SW 1271 (cell line): ENCODE measurements at places on chromosomes 5 and 9.
A peak's percentile ranks its signal among the peaks of the same experiment; 100 is the strongest.

GRCh38 chr5:32426440-32427151 is 17.9 kb downstream of the ZFR start:
- no peak for DNase-seq

DNA sequence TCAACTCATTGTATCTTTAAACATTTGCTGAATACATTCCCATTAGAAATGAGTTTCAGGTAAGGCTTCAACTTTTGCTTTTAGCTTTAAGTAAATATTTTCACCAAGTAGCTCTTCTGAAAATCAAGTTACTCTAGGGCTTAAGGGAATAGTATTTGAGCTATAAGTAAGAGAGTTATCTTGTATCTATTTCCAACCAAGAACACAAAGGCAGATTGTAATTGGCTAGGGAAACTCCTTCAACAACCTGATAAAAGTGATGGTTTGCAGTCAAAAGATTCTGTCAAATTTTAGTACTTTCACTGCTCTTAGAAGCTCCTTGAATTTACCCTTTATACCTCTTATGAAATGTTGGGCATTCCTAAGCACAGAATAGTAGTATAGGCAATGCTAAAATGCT is 13.0 kb downstream of the ELL2 start:
- no peak for DNase-seq

GRCh38 chr9:115226152-115226551 is 108.2 kb upstream of the TNC start:
- DNase-seq = no peak

- DNase-seq = no peak
These were observed 139.5 kb upstream of the KLF9 start for GRCh38 chr9:70553707-70554673.

DNA sequence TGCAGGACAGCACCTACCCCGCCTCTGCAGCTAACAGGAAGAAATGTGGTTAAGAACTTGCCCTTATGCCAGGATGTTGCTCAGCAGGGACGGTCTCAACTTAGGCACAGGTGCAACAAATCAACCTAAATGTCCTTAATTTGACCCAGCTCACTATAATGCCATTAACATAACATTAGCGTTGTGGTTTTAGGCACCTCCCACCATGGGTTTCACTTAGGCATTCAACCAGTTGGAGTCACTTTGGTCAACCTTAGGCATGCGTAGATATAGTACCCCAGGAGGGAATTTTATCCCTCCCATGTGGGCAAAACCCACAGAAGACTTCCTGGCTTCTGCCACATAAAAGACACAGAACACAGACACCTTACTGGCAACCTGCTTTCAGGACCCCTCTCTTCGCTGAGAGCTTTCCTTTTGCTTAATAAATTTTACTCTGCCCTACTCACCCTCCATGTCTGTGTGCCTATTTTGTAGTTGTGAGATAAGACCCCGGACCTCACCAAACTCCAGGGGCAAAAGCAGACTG is 8.7 kb upstream of the ERAP1 start:
- DNase-seq = no peak

DNA sequence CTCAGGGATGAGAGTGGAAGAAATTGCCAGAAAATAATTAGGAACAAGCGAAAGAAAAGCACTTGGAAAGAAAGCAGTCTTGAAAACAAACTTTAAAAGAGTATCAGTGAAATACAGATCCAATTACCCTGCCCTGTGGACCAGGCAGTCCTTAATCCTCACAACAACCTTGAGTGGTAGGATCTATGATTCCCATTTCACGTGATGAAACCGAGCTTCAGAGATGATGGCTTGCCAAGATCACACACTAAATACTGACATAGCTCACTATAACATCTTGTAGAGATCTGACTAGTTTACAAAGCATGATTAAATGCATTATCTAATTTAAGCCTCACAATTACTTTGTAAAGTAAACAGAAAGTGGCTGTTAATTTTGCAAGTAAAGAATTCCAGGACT is 55.5 kb upstream of the ABCA1 start:
- DNase-seq = no peak

GRCh38 chr5:124289641-124290311 is 456.7 kb downstream of the ZNF608 start:
- DNase-seq = no peak

GRCh38 chr5:56588636-56589480 is 226.5 kb upstream of the MAP3K1 start:
- DNase-seq = no peak

- no peak for DNase-seq
These were observed 25.8 kb downstream of the NOTCH1 start for GRCh38 chr9:136520053-136520540.

- DNase-seq = peak; percentile 49
These were observed 140.8 kb downstream of the C9orf152 start for GRCh38 chr9:110066929-110067716.

DNA sequence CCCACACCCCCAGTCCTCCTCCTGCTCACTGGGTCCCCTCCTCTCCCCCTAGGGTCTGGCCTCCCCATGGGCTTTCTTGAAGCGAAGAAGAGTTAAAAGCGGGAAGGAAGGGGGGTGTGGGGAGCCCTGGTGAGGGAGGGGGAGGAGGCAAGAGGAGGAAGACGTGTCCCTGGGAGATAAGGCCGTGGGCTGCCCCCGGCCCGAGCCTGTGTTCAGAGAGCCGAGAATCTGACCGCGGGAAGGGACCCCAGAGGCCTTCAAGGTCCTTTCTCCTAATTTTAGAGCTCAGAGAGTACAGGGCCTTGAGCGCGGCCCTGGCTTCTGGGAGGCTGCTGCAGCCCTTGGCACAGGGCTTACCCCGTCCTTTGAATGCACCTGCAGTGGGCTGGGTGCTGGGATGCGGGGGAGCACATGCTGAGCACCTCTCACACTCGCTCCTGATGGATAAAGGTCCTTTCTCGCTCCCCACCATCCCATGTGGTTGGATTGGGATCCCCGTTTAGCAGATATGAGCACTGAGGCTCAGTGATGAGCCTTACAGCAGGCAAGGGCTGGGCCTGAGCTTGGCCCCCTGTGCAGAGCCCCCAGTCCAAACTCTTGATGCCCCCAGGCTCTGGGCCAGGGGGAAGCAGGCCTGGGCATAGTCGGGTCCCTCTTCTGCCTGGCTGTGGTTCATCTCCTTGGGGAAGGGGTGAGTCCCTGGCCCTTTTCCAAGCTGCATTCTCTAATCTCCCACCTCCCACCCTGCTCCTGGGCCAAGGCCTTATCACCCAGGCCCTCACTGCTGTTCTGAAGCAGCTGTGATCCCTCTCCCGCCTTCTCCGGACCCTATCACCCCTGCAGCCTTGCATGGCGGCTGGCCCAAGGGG is 5.9 kb downstream of the GFI1B start:
- no peak for DNase-seq

DNA sequence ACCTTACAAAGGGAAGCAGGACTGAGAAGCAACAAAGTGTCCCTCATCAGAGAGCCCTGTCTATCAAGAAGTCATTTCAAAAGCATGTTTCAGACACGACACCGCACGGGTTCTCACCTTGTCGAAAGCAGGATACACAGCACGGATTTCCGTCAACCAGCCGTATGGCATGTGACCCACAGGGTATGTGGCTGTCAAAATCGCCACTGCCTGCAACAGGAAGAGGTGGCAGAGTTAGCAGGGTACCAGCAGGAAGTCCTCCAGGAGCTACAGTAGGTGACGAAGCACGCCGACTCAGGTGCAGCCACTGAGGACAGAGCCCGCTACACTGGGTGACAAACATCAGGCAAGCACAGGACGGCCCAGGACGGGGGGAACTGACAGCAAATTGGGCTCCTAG is 81.2 kb downstream of the OTULIN start:
- no peak for DNase-seq

DNA sequence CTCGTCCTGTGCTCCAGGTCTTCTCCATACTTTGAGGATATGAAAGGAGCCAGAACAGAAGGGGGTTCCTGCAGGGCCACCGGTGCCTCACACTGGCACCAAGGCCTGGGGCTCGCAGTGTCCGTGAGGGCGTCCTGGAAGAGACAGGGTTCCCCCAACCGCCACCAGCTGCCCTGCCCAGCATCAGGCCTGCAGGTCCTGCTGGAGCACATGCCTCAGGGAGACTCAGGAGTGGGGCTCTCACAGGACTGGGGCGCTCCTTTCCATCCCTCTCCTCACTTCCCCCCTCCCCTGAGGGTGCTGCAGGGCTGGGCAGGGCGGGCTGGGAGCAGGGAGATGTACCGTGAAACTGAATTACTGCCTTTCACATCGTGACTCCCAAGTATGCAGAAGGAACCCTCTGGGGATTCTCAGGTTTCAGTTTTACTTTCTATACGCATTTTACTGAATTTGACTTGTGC is 31.7 kb downstream of the CEP72 start:
- no peak for DNase-seq

- DNase-seq = no peak
These were observed 75.1 kb downstream of the GNAQ start for GRCh38 chr9:77956555-77956954.

GRCh38 chr9:126546036-126546435 is 67.7 kb upstream of the LMX1B start:
- no peak for DNase-seq

DNA sequence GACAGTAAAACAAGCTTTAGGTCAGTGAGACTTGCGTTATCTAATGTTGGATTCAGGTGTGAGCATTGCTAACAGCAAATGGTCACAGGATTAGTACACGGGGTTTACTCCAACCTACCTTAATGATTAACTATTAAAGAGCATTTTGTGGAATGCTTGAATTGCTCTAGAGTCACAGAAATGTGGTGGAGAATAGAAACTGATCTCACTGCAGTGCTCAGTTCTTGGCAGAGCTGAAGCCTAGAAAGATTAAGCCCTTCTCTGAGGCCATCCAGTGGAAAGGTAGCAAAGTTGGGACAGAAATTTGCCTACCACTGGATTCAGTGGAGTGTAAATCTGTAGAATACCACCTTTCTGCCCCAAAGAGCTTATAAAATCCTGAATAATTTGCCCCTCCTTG is 60.9 kb downstream of the ICE1 start:
- no peak for DNase-seq
